Natural killer cell (primary cell): ENCODE measurements at places on chromosomes 11 and 22.

- peak; percentile 87 for DNase-seq
- no peak overlapping the region for H3K4me3 ChIP-seq
- no peaks in the 10 kb centered on the region for H3K27me3 ChIP-seq
- H3K36me3 ChIP-seq, result peaks cover 15% of the 10 kb centered on the region
- peaks cover 7% of the 10 kb centered on the region for H3K4me1 ChIP-seq
- no peak overlapping the region for H3K27ac ChIP-seq
These were observed 45.9 kb downstream of the ZNF143 start for GRCh38 chr11:9506489-9507276.

GRCh38 chr11:86058360-86058759, 10.5 kb downstream of the PICALM start:
- DNase-seq, result no peak
- H3K27me3 ChIP-seq, result no peaks in the 10 kb centered on the region
- no peak overlapping the region for H3K4me3 ChIP-seq
- H3K36me3 ChIP-seq, result no peaks in the 10 kb centered on the region
- peaks cover 44% of the 10 kb centered on the region for H3K4me1 ChIP-seq

DNA sequence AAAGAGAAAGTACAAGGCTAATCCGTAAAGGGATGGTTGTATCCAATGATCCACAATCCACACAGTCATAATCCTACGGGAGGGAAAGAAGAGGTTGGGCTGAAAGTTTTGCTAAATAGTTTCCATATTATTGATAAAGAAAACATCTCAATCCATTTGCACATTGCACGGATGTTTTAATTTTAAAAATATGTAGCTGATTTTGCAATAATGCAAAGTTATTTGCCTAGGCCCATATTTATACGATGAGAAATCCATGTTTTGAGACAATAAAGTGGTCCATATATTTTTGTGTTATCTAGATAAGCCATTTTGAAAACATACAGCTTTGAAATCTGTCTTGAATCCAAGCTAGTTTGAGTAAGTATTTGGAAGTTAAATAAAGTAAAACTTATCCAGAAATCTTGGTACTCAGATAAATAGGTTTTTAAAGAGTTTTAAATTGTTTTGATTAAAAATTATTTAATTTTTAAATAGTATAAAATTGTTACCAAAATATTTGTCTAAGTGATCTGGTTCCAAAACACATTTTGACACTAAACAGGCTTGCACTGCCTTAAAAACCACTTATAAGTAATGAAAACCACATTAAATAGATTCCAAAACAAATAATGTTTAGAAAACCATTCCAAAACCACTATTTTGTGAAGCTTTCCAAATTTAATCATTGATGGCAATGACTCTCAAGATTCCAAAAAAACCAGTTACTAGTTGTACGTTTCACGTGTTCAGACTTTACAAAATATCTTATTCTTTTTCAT, 38.2 kb upstream of the PAMR1 start:
- no peaks in the 10 kb centered on the region for H3K4me1 ChIP-seq
- H3K36me3 ChIP-seq, result no peaks in the 10 kb centered on the region
- H3K27ac ChIP-seq, result no peak overlapping the region
- no peak for DNase-seq
- peaks cover 5% of the 10 kb centered on the region for H3K27me3 ChIP-seq

GRCh38 chr22:43389227-43389836, 22.5 kb upstream of the MPPED1 start:
- H3K27ac ChIP-seq, result no peak overlapping the region
- no peaks in the 10 kb centered on the region for H3K36me3 ChIP-seq
- H3K4me1 ChIP-seq, result peaks cover 6% of the 10 kb centered on the region

DNA sequence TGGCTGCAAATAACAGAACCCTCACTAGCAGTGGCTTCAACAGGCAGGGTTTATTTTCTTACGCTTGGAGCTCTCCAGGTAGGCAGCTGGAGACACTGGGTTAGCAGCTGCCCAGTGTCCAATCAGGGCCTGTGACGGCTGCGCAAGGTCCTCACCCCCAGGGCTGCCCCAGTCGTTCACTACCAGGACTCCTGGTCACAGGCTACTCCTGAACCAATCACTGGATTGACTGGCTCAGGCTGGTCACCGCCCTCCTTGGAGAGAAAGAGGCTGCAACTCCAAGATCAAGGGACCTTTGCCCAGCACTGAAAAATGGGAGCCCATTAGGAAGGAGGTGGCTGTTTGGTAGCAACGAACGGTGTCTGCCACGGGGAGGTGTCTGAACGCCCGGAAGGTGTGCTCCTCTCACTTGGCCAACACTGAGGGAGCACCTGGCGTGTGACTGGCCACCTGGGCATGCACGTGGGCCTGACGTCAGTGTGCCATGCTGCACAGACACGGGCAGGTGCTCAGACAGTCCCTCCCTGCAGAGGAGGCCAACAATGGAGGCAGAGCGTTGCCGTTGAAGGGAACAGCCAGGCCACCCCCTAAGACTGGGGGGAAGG, 5.1 kb downstream of the ARSA start:
- H3K36me3 ChIP-seq, result no peaks in the 10 kb centered on the region
- peak overlapping the region; percentile 84 for H3K27ac ChIP-seq
- H3K27me3 ChIP-seq, result no peaks in the 10 kb centered on the region
- peaks cover 51% of the 10 kb centered on the region for H3K4me1 ChIP-seq
